ENCODE measurements at places on chromosomes 5 and 9.

DNA sequence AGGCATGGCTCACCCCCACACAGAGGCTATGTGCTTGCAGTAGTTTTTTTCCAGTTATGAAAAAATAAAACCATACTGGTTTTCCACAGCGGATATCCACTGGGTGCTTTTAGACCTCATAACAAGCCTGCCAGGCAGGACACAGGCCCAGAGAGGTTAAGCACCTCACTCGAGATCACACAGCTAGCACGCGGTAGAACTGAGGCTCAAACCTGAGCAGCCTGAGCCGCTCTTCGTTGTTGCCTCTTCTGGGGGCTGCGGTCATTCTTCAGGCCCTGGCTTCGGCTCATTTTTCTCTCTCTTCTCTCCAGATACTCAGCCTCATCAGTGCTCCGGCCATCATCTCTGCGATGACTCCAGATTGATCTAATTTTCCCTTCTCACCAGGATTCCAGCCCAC is 196.0 kb downstream of the TTLL11 start:
- DNase-seq: no peak

DNA sequence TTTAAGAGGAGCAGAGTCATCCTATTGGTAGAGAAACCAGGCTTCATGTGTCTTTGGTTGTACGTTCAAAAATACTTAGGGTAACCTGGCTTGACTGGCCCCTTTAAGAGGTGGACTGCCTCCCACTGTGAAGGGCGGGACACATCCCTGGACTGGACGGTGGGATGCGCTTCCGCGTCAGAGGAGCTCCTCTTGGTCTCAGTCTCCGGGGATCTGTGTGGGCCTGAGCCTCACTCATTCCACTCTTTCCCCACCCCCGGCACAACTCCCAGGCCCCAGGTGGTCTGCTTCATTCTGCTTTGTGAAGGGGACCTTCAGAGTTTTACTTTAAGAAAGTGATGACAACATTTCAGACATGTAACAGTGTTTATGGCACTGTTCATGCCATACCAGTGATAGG is 601.1 kb downstream of the IRX1 start:
- no peak for DNase-seq

DNA sequence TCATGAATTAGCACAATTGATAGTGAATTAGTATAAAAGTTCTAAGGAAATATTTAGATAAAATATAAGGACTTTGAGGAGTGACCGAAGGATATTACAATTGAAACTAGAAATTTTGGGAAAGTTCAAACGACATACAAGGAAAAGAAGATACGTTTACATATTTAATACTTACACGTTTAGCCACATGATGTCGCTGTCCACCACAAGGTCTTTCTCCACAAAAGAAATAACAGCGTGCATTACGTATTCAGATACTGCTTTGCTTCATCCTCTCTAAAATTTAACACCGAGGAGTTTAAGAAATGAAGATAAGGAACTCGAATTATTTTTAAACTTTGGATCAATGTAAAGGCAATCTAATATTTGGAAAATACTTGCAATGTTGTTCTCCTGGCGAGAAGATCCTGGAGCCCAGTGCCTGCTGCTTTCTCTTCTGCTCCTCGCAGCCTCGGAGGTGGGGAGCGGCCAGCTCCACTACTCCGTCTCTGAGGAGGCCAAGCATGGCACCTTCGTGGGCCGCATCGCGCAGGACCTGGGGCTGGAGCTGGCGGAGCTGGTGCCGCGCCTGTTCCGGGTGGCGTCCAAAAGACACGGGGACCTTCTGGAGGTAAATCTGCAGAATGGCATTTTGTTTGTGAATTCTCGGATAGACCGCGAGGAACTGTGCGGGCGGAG is at the start of gene PCDHA3:
Gene PCDHA3, plus strand, starts transcription at position 242 of the 678 bp plus-strand sequence.
- no peak for DNase-seq

DNA sequence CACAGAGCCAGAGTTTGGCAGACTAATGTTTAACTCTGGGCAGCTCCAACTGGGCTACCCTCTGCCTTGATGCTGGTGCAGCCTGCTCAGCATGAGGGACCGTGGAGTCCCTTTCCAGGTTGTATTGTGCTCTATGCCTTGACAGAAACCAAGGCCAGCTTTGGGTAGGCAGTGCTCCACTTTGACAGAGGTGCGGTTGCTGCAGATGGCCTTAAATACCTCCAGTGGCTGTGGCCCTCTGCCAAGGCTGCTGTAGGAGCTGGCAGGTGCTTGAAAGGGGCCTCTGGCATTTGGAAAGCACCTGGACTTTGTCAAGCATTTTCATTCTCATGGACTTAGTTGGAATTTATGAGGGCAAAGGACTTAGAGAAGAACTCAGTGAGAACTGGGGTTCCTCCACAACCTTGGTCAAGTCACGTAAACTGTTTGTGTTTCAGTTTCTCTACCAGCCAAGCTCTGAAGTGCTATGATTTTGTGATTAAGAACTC is 249.7 kb upstream of the ZNF462 start:
- DNase-seq: no peak

DNA sequence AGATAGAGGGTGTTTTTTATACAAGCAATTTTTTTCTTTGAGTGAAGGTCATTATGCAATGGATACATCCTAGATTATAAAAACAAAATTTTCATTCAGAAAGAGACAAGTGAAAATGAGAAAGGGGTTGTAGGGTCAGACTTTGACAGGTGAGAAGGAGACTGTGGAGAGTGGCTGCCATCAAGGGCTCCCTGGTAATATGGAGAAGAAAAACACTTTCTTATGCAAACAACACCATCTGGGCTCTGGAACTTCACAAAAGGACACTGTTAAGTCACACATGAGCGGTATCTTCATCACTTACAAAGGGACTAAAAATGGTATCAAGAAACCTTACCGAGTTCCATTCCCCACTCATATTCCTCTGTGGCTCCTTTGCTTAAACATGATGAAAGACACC is 23.5 kb downstream of the C7 start:
- no peak for DNase-seq
